ENCODE measurements at places on chromosomes 1 and 21. TPM values are rescaled to one million over a fixed set of nuclear protein-coding genes. Genes with fewer than 3 reads are reported as not detected.

The SLAMF6 gene
- total RNA-seq: not detected

The SAMD11 gene
- total RNA-seq: 50.5 TPM

The SOAT1 gene
- 53.1 TPM for total RNA-seq

The CFHR2 gene
- total RNA-seq: not detected
